ENCODE measurements at places on chromosomes 6 and 20. TPM values are rescaled to one million over a fixed set of nuclear protein-coding genes. Genes with fewer than 3 reads are reported as not detected.

DNA sequence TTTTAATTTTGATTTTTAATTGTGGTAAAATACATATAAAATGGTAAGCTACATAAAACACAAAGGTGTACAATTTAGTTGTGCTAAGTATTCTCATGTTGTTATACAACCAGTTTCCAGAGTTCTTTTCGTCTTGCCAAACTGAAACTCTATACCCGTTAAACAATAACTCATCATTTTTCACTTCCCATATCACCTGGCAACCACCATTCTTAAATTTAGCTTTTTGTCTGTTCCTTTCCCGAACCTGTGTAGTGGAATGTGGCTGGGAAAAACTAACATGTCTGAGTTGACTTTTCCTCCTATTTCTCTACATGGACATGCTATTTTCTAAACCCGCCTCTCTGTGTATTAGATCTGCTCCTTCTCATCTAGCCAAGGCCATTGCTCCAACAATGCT is 27.6 kb downstream of the RPRD1B start:
- no peak for DNase-seq

DNA sequence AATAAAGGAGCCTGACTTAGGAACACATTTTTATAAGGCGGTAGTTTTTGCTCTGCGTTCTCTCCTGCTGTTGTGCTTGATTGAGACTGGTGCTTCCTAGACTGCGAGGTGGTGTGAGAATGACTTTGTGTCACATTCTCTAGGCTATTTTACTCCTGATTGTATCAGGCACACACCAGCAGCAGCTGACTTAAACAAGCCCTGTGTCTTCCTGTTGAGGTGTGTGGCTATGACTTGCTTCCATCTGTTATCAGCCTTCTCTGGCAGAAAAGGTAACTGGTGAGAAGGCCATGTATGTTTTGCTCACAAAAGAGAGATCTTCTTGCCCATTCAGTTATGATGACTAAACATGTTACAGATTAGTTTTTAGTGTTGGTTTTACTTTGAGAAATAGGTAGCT is 43.4 kb downstream of the CLVS2 start:
- no peak for DNase-seq

- DNase-seq = peak; percentile 90
These were observed 26.0 kb upstream of the CCDC167 start for GRCh38 chr6:37525460-37526357.

DNA sequence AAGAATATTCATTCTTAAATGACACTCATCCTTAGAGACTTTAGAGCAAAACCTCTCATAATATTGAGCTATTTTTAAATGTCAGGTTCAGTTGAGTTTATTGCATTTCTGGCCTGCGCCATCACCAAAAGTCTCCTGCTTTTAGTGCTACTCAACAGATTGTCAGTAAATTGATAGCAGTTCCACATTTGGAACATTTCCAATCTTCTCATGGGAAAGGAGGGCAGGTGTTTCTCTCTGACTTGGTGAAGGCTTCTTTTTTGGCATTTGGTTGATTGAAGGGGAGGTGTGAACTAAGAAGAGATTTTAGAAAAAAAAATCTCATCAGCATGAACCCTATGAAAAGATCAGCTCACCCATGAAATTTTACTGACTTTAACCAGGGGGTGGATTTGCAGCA is 125.9 kb upstream of the INSM1 start:
- no peak for DNase-seq

GRCh38 chr6:70956451-70957283 is at the start of gene B3GAT2:
B3GAT2 (minus strand) TSS chr6:70957060; CDS start chr6:70956429, 631 bp downstream.
- DNase-seq = peak; percentile 78

DNA sequence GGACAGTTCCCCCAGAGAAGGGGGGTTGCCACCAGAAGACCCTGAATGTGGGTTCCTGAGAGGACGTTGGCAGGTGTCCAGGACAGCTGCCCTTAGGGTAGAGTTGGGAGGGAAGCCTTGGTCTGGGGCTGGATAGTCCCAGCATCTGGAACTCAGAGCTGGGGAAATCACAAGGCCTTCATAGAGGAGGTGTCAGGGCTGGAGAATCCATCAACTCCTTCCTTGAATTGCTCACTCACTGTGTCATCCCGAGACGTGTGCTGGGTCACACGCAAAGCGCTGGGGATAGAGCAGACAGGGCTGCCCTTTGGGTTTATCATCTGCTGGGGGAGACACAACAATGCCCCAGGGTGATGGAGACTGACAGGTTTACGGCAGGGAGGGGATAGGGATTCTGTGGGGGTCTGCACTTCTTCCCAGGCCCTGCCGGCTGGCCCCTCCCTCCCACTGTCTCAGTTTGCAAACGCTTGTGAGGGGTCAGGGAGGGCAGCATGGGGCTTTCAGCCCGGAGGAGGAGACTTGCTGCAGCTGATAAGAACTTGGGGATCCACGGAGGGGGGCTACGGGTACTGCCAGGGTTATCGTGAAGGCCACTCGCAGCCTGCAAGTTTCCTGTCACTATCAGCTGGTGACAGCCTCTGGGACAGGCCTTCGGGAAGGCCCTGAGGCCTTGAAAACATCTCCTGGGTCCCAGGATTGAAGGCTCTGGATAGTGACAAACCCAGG is 18.6 kb downstream of the RBM38 start:
- DNase-seq = no peak

DNA sequence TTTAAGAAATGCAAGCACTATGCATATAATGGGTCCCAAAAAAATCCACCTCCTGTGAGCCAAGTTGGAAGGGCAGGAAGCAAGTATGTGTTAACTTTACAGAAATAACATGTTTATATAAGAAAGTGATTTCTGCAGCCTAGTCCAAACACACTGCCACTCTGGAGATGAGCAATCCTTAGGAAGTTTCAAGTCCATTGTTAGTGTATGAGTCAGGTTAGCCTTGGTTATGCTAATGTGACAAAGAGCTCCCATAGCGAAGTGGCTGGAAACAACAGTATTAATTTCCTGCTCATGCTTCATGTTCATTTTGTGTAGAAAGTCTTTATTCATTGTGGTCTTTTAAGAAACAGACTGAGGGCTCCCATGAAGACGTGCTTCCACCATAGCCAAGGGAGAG is 121.4 kb downstream of the TBXT start:
- DNase-seq = no peak

- DNase-seq = no peak
These were observed 33.9 kb downstream of the PSMG4 start for GRCh38 chr6:3292431-3293197.

GRCh38 chr20:46150943-46151342 is 32.8 kb downstream of the CD40 start:
- no peak for DNase-seq

Gene SLC12A5
- 1.3 TPM for total RNA-seq

Gene TMEM244
- total RNA-seq = not detected

Gene OR2H1
- not detected for total RNA-seq
